D341Med (cell line): ENCODE measurements at places on chromosomes 1 and 21.
A peak's percentile ranks its signal among the peaks of the same experiment; 100 is the strongest.

DNA sequence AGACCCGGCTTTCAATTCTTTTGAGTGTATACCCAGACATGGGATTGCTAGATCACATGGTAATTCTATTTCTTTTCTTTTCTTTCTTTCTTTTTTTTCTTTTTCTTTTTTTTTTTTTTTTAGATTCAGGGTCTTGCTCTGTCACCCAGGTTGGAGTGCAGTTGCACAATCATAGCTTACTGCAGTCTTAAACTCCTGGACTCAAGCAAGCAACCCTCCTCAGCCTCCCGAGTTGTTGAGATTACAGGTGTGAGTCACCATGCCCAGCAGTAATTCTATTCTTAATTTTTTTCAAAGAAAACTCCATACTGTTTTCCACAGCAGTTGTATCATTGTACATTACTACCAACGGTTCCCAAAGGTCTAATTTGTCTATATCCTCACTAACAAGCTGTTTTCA is 13.5 kb upstream of the RNF186 start:
- DNase-seq, result no peak

- DNase-seq, result no peak
Observed at GRCh38 chr21:42279341-42279871, 35.8 kb downstream of the TFF3 start.

- DNase-seq, result no peak
Observed at GRCh38 chr1:83511146-83511726, 487.7 kb downstream of the TTLL7 start.

DNA sequence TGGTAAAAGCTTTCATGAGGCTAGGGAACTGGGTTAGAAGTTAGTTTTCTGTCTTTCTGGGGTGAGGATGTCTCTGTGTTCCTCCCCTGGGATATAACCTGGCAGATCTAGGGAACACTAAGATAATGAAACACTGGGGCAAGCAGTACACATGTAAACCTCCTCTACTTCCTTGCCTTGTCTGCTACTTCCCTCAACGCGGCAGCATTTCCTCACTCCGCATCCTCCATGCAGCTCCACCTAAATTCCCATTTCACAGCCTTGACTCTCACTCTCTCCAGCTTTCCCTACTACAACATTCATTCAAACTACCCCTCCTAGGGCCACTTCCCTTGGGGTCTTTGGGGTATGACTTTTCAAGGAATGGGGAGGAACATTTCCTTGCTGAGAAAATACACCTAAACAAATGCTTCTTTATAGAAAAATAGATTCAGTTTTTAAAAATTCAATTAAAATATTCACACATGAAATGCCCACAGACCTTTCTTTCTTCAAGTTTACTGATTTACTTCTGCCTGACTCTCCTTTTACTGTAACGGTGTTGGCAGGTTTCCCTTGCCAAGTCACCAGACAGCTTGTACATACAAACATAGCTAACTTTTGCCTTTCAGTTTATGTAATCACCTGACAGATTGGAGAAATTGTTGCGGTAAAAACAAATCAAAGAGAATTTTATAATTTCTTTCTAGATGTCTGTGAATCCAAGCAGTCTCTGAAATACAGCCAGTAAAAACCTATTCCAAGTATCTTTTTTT is 90.1 kb downstream of the TNFSF18 start:
- no peak for DNase-seq

GRCh38 chr1:204576422-204576821 is 60.2 kb downstream of the MDM4 start:
- DNase-seq, result peak; percentile 30

DNA sequence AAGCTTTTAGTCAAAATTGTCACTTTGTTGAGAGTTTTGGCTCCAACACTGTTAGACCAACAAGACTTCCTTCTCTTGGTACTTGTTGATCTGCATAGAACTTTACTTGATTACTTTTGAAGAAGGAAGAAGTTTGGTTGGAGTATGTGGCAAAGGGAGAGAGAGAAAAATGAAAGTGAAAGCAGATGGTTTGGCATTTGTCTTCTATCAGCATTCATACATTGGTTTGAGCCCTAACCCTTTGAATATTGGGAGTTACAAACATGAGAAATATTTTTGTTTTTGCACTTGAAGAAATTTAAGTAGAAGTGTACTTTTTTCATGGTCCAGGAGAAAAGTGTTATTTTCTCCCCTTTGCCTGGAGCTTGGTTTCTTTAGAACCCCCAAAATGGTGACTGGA is 169.8 kb downstream of the ADGRL4 start:
- DNase-seq, result no peak

DNA sequence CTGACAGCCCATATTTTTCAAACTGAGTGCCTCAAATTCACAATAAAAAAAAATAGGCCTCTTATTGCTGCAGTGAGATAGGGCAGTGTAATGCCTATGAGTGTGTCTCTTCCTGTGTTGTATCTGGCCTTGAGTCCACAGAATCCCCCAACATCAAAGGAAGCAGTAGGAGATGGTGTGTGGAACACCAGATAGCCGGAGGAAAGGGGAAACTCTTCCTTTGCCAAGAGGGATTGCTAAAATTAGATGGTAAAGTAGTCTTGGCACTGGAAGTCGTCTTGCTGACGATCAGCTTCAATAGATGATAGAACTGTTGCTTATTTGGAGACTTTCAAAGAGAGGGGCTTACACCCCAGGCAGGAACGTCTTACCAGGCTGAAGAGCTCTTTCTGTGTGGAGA is 51.8 kb downstream of the RUNX1 start:
- DNase-seq, result no peak

GRCh38 chr1:54806931-54807611 is 5.9 kb upstream of the TTC22 start:
- DNase-seq, result no peak

- no peak for DNase-seq
Observed at GRCh38 chr1:2509589-2509988, 16.8 kb downstream of the PANK4 start.

GRCh38 chr1:45583666-45584350 is at the start of gene NASP:
Gene NASP, plus strand, starts transcription at chr1:45584041. Its CDS starts 106 bp downstream, at chr1:45584147.
- peak; percentile 89 for DNase-seq

- no peak for DNase-seq
Observed at GRCh38 chr1:230273141-230273710, 152.9 kb downstream of the PGBD5 start.

DNA sequence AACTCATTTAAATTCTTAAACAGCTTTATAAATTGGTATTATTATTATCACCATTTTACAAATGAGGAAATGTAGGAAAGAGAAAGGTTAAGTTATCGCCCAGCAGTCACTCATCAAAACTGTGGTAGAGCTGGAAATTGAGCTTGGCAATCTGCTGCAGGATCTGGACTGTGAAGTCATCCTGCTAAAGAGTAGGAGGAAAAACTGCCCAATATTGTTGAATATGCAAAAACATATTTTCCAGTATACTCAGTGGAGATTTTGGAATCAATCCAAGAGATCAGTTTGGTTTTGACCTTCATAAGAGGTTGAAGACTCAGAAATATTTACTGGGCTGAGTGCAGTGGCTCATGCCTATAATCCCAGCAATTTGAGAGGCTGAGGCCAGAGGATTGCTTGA is 16.9 kb upstream of the RC3H1 start:
- no peak for DNase-seq

DNA sequence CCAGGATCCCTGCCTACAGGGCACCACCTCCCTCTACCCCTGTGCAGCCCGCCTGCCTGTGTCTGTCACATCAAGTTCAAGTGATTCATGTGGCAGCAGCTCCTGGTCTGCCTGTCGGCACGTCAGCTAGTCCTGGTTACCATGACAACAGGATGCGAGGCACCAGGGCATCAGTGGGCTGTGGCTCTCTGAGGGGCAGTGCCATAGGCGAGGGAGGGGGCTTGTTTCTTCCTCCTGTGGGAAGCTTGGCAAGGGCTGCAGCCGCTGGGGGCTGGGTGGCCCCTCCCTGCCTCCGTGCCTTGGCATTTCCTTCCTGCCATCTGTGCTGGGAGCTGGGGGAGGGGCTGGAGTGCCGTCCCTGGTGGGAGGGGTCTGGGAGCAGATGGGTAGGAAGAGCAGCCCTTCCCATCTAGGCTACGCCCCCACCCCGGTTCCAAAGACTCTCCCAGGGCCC is 43.1 kb downstream of the FOXO6 start:
- peak; percentile 82 for DNase-seq

GRCh38 chr1:229161740-229162139 is 109.2 kb upstream of the RAB4A start:
- no peak for DNase-seq

GRCh38 chr1:115544131-115544530 is 97.6 kb upstream of the VANGL1 start:
- DNase-seq, result no peak

DNA sequence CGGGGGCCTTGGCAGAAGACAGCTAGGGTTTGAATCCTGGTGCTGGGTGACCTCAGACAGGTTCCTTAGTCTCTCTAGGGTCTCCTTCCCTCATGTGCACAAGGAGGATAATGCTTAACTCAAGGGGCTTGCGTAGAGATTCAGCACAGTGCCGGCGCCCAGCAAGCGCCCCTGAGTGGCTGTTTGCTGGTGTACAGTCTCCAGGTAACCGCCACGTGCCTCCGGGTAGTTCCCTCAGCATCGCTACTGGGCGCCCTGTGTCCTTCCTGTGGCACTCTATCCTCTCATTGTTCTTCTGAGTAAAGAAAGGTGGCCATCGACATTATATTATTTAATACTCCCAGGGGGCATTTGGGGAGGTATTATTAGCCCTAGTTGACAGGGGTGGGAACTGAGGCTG is 80.9 kb downstream of the NENF start:
- no peak for DNase-seq

- no peak for DNase-seq
Observed at GRCh38 chr1:54853096-54853792, 33.8 kb downstream of the DHCR24 start.

DNA sequence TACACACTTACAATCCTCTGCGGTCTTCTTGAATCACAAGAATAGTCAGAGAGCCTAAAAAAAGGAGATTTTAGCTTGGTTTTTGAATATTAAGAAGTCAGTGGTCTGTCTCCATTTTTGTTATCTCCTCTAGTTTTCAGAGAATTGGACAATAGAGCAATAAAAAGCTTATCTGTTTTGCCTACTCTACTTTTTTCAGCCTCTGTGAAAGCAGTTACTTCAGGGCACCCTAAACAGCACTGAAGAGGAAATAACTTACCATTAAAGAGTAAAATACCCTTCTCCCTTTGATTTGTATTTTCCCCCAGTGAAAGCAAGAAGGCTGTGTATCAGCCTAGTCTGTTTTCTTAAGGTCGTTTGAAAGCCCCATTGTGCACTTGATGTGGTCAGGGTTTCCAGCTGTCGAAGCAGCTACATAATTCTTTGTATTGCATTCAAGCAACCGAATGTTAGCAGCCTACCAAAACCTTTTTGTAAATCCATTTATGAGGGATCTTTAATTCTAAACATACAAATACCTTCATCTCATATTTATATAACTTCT is 1.0 kb downstream of the NTMT2 start:
- no peak for DNase-seq

DNA sequence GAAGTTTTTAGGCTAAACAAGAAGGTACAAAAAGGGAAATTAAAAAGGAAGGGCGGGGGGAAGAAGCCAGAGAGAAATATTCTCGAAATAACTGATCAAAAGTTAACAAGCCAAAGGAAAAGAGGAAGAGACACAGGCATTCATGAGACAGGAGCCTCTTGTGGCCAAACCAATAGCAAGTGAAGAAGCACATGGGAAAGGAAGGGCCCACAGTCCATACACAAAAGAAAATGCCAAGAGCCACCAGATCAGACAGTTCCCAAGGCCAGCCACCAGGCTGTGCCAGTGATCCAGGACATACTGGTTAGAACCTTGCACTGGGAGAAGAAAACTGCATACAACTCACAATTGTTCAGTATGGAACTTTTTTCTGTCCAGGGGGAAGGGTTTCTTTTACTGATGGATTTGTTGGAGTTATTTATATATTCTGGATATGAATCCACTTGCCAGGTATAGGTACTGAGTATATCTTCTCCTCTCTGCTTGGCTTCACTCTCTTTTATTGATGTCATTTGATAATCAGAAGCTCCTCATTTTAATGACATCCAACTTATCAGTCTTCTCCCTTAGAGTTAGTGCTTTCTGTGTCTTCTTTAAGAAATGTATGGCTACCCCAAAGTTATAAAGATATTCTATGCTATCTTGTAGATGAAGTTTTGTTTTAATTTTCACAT is 76.8 kb downstream of the CD46 start:
- DNase-seq, result peak; percentile 74

DNA sequence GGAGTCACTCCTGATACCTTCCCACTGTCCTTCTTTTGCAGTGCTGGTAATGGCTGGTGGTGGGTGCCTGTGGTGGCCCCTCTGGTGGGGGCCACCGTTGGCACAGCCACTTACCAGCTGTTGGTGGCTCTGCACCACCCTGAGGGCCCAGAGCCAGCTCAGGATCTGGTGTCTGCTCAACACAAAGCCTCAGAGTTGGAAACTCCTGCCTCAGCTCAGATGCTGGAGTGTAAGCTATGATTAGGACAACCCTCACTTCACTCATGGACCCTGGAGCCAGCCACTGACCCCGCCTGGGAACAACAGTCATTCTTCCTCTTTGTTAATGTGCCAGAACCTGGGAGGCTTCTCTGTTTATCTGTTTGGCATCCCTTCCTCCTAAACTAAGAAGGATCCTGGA is 1.1 kb upstream of the ATP8B2 start:
- no peak for DNase-seq

- no peak for DNase-seq
Observed at GRCh38 chr21:16069178-16070112, 339.7 kb downstream of the USP25 start.

DNA sequence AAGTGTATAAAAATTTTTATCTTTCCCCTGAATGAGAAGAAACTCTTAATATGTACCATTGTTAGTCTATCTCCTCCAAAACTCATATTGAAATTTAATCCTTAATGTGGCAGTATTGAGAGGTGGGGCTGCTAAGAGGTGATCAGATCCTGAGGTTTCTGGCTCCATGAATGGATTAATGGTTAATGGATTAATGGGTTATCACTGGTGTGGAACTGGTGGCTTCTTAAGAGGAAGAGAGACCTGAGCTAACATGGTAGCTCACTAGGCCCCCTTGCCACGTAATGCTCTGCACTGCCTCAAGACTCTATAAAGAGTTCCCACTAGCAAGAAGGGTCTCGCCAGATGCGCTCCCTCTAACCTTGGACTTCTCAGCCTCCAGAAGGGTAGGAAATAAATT is 70.6 kb upstream of the ZBTB18 start:
- DNase-seq, result no peak

- no peak for DNase-seq
Observed at GRCh38 chr1:93598861-93599439, 82.7 kb downstream of the BCAR3 start.

DNA sequence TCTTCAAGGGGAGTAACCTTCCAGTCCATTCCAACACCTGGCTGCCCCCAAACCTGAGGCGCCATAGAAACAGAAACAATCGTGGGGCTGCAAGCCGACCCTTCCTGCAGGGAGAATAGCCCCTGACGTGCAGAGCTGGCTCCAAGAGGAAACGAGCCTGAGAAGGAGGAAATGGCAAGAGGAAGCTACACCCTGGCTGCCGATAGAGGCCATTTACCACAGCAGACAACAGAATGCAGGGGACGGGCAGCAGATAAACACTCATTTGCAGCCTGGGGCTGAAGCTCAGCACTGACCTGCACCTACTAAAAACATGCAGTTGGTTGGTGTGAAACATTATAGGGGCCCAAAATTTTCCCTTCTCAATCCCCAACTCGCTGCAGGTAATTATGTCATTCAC is 8.7 kb upstream of the TDRD10 start:
- DNase-seq, result no peak

- no peak for DNase-seq
Observed at GRCh38 chr1:27928216-27928954, 6.4 kb upstream of the SMPDL3B start.

- DNase-seq, result no peak
Observed at GRCh38 chr1:39694026-39694425, 2.8 kb upstream of the HPCAL4 start.
